ENCODE measurements at places on chromosomes 5 and 9.

DNA sequence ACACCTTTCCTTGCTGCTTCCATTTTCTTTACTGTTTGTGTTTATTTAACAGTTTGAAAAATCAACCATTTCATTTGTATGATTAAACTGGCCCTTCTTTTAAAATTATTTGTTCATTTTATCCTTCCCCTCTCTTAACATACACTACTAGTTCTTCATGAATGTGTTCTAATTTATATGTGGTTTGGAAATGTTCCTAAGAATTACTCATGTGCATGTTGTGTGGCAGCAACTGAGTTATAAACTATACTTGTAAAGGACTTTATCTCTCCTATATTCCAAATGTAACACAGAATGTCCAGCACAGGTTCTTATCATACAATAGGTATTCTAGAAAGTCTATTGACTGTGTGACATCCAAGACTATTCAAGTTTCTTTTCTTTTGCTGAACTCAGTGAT, 358.2 kb upstream of the MEF2C start:
- no peak for DNase-seq

DNA sequence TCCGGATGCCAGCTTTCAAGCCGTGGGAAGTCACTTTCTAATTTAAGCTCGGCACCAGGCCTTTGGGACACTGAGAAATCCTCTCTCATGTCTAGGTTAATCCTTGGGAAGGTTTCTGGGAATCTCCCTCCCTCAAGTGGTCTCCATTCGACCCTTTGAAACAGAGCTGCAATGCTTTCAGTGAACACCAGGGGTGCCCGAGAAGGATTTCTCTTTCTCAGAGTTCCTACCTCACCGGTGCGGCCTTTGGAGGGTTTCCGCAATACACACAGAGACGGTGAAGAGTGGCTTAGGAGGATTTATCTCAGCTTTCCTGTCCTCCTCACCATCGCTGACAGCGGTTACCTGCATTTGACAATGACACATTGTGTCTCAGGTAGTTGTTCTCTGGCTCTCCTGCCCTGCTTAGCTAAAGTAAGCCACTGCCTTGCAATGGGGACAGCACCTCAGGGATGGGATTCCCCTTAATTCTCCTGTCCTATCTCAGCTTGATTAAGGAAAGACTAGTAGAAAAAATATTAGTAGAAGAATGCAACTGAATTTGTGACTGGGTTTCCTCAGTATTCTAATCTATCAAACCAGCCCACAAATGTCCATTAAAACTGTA, 180.6 kb downstream of the GABRG2 start:
- no peak for DNase-seq

DNA sequence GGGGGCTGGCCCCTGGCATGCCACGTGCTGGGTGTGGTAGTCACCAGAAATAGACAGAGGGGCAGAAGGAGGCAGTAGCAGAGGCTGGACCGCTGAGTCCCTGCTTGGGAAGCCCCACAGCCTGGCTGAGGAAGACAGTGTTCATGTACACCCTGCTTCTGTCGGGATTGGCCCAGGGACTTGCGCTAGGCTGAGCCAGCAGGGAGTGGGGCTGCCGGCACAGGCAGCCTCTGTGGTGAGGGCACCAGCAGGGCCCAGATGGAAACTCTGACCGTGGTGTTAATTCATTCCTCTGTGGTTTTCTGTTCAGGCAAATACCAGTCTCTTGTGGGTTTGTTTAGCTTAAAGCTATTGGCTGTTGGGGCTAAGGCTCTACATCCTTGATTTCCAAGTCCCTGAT, 108.6 kb upstream of the RAD23B start:
- DNase-seq = no peak

GRCh38 chr9:14433351-14434157, 119.6 kb upstream of the NFIB start:
- DNase-seq = no peak

DNA sequence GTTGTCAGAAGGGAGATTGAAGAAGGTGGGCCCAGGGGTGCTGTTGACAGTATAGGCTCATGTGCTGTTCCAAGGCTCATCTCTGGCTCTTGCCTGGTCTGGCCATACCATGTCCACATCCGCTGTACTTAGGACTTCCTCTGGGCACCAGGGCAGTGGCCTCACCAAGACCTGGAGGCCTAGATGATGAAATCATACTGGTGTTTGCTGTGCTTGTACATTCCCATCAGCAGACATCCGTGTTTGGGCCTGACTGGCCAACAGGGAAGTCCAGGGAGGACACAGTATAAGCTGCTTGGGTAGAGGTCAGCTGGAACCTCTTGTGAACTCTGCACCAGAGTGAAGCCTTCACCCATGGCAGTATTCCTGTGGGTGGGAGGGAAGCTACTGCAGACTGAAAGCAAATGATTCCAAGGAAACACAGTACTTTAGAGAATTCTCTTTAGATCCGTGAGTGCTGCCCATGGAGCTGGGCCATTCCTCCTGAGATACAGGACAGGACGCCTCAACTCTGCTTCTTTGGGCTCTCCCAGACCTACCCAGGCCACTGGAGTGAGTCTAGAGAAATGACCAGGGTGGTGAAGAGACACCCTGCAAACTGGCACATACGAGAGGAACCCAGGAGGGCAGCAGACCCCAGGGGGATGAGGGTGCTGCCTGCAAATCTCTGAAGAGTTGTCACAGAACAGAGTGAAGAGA, 22.5 kb downstream of the POLR1E start:
- DNase-seq = no peak

- no peak for DNase-seq
These were observed 366.4 kb downstream of the PSAT1 start for GRCh38 chr9:78663369-78663768.

- DNase-seq = no peak
These were observed 22.0 kb downstream of the ALDH1A1 start for GRCh38 chr9:72930828-72931227.

DNA sequence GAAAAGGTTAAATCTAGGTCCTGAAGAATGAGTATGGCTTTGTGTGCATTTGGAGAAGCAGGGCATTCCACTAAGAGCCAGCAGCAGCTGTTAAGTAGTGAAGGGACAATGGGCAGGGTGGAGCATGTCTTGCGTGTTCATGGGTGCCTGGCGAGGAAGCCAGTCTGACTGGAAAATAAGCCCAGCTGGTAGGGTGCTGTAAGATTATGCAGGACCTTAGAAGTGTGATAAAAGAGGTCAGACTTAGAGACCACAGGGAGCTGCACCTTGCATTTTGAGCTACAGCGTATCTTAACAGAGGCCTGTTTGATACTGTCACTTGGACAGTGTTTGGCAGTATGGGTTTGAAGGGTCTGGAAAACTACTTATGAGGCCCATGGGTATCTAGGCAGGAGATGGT, 131.7 kb upstream of the ELL2 start:
- DNase-seq = no peak

DNA sequence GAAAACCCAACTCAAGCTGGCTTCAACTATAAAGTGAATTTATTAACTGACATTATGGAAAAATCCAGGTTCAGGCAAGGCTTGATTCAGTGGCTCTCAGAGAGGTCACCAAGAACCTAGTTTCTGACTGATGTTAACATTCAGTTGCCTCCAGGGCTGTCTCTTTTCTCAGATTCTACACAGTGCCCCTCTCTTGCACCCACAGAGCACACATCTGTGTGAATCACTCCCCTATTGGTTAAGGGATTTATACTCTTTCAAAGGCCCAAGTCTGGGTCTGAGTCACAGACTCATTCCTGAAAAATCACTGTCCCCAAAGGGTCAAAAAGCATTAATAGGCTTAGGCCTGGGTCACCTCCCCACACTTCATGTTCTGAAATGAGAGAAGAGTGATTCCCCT, 6.2 kb upstream of the HAVCR2 start:
- DNase-seq = no peak

- no peak for DNase-seq
These were observed 17.8 kb upstream of the ZNF622 start for GRCh38 chr5:16483361-16483760.

DNA sequence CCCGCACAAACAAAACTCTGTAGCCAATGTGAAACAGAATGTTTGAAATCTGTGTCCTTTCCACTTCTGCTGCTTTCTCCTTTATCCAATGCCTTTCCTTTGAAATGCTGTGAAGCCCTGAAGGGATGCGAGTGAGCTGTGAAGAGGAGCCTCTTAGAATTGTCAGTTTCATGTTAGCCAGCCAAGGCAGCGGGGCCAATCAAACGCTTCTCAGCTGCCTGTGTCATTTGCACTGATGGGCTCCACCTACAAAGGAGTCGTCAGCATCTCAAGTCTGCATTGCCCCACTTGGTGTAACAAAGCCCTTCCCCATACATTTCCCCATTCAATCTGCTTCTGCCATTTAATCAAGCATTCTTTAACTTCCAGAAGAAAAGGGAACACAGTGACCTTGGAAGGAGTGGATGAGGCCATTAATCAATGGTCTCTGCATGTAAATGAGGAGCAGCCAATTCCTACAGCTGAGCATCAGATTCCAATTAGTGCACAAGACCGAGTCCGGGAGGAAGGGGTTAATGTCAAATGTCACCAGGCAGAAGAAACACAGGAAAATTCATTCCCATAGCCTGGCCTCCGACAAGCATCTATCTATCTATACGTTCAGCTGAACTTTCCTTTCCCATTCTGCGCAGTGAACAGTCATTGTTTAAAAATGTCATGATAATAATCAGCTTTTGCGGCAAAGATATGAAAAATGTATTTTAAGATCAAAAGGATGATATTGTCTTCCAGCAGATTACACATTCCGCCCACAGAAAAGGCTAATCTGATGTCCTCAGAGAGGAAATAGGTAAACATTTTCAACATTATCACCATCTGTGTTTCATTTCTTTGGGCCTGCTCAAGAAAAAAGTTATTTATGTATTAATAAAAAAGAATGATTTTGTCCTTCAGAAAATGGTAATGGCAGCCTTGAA, 154.6 kb downstream of the FSTL4 start:
- DNase-seq = no peak

GRCh38 chr9:121333950-121334773, 35.9 kb downstream of the STOM start:
- no peak for DNase-seq

- DNase-seq = no peak
These were observed 52.2 kb upstream of the CKMT2 start for GRCh38 chr5:81180780-81181460.

DNA sequence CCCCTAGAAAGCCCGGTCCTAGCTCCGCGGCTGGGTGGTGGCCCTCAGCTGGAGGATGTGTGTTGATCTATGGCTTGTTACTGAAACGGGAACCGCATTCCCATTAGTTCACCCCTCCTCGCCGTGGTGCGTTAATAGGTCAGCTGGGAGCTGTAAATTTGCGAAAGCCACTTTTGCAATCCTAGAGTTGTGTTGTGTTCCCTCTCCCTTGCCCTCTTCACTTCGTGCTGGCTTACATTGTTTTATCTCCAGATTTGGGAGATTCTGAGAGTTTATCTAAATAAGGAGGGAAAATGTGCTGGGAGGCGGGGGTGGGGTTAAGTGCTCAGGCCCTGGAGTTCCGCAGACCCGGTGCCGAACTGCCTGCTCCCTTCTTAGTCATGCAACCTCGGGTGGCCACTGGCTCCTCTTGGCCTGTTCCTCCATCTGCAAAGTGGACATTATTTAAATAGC, 62.8 kb downstream of the HMCN2 start:
- no peak for DNase-seq

DNA sequence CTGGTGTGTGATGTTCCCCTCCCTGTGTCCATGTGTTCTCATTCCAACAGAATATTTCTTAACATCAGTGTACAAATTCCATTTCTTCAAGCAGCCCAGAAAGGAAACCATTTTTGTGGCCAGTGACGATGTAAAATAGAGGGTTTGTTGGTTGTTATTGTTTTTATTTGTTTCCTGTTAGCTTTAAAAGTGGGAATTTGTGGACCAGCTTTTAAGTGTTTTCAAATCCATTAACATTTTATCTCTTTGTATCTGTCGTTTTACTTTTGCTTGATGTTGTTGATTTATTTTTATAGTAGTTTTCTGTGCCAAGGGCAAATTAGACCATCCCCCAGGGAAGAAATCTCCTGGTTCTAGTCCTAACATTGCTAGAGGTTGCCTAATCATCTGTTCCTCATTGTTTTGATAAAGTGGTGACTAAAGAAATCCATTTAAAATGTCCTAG, 100.0 kb downstream of the GDNF start:
- DNase-seq = no peak

DNA sequence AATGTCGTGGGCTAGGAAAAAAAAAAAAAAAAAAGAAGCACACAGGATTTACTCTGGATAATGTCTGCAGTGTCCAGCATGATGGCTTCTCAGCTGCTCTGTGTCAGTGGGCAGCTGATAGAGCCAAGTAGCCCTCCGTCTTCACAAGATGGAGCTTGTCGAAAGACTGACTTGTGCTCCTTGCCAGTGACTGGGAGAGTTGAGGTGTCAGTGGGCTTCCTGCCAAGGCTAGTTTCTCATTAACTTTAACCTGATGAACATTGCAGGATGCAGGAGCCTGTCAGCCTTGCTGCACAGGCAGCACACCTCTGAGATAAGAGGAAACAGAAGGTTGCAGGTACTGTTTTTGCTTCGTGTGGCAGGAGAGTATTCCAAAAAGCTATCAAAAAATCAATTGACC, 171.4 kb upstream of the SGCD start:
- no peak for DNase-seq

- no peak for DNase-seq
These were observed 4.0 kb upstream of the RANBP3L start for GRCh38 chr5:36305571-36306326.

- DNase-seq = no peak
These were observed 38.2 kb downstream of the CPEB4 start for GRCh38 chr5:173926359-173926758.

DNA sequence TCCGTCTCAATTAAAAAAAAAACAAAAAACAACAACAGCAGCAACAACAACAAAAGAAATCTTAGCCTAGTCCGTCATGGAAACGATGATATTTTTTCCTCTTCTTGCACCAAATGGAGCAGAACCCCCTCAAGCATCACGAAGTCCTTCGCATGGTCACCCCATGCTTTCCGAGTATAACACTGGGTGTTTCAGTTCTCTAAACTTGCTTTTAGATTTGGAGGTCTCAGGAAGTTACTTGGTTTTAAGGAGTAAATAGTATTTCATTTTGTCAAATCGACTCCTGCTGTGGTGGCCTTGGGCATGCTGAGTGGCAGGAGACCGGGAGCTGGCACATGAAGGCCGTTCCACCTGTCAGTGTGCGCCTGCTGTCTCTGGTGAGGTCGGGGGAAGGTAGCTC, 118.5 kb upstream of the CACNA1B start:
- no peak for DNase-seq

DNA sequence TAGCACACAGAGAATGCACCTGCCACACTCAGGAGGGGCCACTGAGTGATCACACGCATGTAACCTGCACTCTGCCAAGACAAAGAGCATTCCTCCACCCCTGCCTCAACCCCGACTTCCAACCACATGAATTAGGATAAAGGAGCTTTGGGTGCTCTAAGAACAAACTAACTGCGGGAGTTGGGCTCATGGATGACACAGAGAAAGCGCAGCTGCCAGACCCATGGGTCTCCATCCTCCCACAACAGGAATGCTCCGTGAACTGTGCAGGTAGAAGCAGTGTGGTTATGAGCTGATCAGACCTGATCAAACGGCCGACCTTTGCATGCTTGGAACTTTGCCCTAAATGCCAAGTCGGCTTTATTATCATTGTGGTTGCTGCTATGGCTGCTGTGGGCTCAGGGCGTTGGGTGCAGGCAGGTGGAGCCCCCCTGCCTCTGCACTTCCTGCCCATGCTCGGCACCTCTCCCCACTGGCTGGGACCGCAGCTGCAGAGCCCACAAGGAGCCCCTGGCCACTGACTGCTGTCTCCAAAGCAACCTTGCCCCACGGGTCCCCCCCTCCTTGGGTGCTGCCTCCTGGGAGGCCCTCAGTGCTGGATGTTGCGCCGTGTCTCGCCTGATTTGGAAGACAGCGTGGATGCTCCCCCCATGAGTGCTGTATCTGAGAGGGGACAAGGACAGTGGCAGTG, 2.6 kb upstream of the SLC6A3 start:
- DNase-seq = no peak

- DNase-seq = no peak
These were observed 180.0 kb upstream of the KLF9 start for GRCh38 chr9:70594386-70594944.
